Hematopoietic multipotent progenitor cell treated with erythropoietin and hydrocortisone succinate and interleukin-3 and kit ligand, for 15 days (in vitro differentiated cells): ENCODE measurements at places on chromosomes 1 and 21.
A peak's percentile ranks its signal among the peaks of the same experiment; 100 is the strongest.

GRCh38 chr1:104163912-104164476, 414.3 kb downstream of the AMY1C start:
- DNase-seq: no peak

DNA sequence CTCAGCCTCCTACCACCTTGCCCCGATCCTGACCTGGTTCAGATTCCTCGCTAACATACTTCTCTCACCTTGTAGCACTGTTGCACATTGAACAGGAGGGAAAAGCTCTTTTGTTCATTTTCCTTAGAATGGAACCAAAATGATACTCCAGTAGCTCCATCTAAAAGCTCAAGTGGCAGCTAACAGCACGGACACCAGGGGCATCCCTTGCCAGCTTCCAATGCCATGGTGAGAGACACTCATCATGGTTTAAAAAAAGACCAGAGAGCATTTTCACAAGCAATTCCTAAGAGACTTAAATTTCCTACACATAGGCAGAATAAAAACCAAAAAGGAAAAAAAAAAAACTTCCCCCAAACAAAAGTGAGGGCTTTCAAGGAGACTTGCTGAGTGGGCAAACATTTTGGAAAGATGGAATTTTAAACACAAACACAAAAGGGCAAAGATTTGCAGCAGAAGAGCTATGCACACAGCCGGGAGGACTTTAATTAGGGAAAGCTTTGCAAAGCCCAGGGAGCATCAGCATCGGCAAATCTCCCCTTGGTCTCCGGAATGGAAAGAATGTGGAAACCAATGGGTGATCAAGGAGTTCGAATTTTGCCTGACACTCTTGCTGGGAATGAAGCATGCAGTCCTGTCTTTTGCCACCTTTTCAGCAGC, 84.3 kb downstream of the CAPZB start:
- no peak for DNase-seq

DNA sequence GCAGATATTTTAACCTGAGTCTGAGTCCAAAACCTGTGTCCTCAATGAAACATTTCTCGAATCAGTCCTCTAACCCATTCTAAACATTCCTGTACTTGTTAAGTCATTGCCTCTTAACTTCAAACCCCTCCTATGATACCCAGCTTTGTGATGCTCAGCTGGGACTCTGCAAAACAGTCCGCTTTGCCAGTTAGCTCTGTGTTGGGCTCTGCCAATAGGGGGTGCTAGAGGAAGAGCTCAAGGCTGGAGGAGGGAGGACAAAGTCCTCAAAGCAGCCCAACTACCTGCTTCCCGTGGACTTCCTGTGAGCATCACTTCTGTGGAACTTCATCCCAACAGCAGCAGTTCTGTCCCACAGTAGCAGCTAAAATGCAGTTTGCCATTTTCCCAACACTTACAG, 38.1 kb upstream of the SYT14 start:
- DNase-seq: no peak

DNA sequence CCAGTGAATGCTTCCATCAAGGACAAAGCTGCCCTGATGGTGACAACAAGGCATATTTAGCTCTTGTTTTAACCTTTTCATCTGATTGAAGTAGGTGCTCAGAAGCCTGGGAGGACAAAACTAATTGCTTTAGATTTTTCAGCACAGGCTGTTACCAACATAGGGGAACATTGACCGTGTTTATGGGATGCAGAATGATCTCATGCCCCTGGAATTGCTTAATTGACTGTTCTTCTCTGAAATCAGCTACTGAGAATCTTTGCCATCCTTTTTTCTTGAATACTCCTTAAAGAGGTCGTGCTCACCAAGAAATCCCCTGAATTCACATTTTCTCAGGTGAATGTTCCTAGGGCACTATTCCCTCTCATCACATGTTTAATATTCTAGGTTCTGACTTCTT, 95.9 kb upstream of the CCDC190 start:
- DNase-seq: no peak

GRCh38 chr1:59685666-59686065, 129.1 kb upstream of the HOOK1 start:
- no peak for DNase-seq

GRCh38 chr1:181483285-181484195, at the start of gene CACNA1E:
Gene CACNA1E (plus strand): TSS chr1:181483517. CDS start chr1:181483745, 228 bp downstream.
- DNase-seq: no peak

GRCh38 chr1:164560556-164560955, 1.6 kb downstream of the PBX1 start:
- DNase-seq: no peak

GRCh38 chr1:201568265-201568664, 29.3 kb downstream of the NAV1 start:
- DNase-seq: no peak

DNA sequence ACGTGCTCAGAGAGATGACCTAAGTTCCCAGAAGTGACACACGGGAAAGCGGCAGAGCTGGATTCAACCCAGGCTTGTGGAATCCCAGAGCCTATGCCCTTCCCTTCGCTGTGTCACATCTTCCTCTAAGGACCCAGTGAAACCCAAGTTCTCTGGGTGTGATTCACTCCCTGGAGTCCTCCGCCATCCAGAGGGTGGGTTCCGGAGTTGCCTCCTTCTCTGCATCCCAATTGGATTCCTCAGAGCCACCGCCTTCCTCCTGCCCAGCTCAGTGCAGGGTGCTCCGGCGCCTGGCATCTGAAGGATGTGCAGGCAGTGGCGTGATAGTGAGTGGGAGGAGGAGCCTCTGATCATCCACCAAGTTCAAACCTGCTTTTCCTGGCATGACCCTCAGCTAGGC, 20.7 kb upstream of the RCC2 start:
- no peak for DNase-seq

- DNase-seq: no peak
Observed at GRCh38 chr1:41046347-41046775, 24.8 kb upstream of the SLFNL1 start.

DNA sequence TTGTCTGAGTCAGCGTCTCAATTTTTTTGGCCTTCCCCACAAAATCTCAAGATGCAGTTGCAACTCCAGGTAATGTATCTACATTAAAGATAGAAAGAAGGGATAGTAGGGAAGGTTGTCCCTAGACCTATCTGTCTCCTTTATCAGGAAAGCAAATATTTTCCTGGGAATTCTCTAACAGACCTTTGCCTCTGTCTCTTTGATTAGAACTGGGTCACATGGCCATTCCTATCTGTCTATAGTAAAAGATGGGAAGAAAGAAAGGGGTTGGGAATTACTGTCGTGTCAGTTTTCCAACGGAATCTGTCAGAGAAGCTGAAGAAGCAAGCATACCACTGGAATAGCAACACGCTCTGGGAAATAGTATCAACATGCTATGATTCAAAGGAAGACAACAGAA, 48.7 kb downstream of the ZNF326 start:
- DNase-seq: no peak

GRCh38 chr1:83961571-83962295, 37.2 kb downstream of the TTLL7 start:
- no peak for DNase-seq

GRCh38 chr21:16644685-16645084, 868.2 kb upstream of the CXADR start:
- no peak for DNase-seq

DNA sequence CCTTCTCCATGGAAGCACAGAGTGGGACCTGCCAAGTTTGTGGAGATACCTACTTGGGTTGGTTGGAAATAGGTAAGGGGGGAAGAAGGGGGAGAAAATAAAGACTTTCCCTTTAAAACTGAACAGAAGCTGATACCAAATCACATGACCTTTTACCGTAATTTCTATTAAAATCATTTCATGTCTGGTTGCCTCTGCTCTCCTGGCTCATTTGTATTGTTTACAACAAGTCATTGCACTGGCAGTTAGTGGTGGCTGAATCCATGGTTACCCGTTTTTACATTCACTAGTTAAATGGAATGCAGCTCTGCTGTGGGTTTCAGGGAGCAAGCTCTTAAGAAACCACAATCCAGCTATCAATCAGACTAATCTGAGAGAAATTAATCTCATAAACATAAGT, 353.7 kb upstream of the ESRRG start:
- no peak for DNase-seq

DNA sequence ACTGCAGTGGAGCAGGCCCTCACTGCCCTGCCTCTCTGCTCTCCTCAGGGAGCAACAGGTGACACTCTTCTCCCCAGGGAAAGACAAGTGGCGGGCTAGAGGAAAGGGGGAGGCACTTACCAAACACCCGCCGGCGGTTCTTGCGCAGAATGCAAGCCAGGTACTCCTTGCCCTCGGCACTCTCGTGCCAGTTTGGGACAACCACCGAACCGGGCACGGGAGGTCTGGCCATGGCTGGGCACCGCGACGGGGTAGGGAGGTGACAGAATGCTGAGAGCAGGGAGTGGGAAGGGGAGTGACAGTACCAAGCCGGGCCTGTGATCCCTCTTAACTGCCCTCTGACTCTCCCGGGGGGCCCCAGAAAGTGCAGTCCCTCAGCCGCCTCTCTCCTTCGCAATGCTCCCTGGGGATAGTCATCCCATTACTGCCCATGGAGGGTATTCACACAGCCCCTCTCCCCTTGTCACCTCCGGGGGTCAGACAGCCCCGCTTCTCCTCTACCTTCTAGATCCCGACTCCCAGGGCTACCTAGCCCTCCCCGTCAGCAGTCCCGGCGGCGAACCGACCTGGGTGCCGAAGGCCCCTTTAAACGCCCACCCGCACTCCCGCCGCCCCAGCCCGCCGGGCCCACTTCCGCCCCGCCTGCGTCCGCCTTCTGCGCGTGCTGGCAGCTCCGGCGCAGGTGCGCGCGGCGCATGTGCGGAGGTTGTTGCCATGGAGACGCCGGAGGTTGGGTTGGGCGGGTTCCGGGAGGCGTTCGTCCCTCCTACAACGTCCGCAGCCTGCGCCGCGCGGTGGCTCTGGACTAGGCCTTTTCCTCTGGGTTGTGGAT, at the start of gene CPLANE2:
Gene CPLANE2 (minus strand): TSS at position 673 of the 832 bp plus-strand sequence. CDS start 441 bp downstream, at position 232.
- peak; percentile 95 for DNase-seq

DNA sequence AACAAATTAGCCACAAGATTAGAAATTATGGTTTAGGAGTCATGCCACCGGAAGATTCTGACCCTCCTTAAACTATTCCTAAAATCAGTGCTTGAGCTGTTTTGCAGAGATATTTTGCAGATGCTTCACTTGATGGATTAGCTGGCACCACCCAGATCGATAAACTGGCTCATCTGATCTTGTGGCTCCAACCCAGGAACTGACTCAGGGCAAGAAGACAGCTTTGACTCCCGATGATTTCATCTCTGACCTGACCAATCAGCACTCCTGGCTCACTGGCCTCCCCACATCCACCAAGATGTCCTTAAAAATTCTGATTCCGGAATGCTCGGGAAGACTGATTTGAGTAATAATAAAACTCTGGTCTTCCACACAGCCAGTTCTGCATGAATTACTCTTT, 221.6 kb downstream of the RHOU start:
- DNase-seq: no peak

GRCh38 chr21:36236052-36236730, 79.6 kb downstream of the DOP1B start:
- DNase-seq: no peak

GRCh38 chr1:220219865-220220698, 52.2 kb downstream of the RAB3GAP2 start:
- DNase-seq: no peak

- DNase-seq: peak; percentile 75
Observed at GRCh38 chr1:44632598-44632997, 41.7 kb downstream of the TMEM53 start.

DNA sequence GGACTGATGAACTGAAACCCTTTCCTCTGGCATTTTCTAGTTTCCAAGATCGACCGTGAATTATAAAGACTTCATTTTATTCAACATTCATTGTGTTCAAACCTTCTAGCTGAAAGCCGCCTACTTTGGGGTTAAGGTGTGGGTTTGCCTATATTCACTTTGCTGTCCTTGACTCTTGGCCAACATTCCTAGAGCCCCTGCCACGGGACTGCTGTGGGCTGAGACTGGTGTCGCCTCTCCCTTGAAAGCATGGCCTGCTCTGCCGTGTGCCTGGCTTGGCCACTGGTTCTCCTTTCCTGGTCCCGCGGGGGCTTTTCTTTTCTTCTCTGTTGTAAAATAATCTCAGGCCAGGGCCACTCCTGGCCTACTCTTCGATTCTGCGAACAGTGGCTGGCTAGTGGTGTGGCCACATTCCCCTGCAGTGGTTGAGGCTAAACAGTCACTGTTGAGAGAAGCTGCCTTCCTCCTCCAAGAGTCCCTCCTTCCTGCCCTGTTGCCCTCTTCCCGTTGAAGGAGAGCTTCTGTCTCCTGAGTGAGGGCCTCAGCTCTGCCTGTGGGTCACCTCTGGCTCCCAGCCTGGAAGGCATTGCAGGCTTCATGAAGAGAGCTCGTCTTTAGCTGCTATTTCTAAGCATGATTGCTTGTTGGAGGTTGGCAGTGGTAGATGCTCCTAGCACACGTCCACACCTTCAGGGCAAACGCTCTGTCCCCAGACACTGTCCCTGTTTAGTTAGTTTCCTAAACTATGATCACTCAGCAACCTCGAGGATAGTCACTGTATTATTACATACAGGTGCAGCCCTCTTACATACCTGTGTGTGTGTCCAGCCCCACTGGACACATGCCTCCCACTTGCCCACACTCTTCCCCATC, 80.5 kb downstream of the GALNT2 start:
- no peak for DNase-seq

DNA sequence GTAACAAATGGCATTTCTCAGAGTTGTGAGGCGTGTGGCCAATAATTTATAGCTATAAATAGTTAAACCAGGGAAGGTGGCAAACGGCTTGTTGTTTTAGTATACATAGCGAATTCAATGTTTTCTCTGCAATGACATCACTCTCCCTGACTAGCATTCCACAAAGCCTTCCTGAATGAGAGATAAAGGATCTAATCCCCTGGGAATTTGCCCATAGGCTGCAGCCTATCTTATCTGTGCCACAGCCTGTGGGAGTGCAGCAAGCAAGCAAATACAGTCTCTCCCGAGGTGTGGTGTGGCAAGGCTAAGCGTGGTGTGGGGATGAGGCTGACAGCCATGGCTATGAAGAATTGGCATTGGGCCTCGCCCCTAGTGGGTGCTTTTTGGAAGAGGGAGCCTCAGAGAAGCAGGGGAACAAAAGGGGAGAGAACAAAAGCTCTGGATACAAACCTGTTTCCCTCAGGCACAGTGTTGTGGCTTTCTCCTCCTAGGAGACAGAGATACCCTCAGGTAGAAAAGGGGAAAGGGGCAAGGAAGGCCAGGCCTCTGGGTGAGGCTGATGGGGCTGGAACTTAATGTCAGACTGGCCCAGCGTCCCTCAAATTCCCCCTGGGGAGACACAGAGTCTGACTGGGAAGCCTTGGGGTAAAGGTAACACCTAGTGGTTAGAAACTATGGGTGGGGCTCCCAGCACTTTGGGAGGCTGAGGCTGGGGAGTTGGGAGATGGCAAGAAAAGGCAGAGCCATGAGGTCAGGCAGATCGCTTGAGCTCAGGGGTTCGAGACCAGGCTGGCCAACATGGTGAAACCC, 8.9 kb downstream of the TAGLN2 start:
- DNase-seq: no peak
